ENCODE measurements at places on chromosomes 1 and 21.

GRCh38 chr1:54853793-54854370 lies 33.1 kb downstream of the DHCR24 start:
- DNase-seq = no peak

GRCh38 chr1:225454733-225455132 lies 26.9 kb upstream of the LBR start:
- DNase-seq = peak; percentile 89

DNA sequence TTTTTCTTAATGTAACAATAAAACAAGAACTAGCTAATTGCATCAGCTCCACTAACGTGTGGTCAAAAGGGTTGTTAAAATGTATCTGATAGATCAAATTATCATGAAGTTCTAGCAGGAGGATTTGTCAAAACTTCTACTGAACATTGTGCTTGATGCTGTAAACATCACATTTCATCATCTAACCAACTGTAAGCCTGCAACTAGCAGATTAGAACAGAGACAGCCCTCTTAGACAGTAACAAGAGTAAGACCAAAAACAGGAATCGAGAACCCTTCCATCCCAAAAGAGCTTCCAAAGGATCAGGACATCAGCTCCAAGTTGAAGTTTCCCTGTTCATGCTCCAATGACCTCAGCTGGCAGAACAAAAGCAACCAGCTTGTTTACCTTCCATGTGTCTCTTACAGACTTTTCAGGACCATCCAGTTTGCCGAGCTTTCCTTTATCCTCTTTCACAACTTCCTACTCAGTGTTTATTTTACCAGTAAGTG lies 44.6 kb downstream of the NIBAN1 start:
- DNase-seq = no peak

DNA sequence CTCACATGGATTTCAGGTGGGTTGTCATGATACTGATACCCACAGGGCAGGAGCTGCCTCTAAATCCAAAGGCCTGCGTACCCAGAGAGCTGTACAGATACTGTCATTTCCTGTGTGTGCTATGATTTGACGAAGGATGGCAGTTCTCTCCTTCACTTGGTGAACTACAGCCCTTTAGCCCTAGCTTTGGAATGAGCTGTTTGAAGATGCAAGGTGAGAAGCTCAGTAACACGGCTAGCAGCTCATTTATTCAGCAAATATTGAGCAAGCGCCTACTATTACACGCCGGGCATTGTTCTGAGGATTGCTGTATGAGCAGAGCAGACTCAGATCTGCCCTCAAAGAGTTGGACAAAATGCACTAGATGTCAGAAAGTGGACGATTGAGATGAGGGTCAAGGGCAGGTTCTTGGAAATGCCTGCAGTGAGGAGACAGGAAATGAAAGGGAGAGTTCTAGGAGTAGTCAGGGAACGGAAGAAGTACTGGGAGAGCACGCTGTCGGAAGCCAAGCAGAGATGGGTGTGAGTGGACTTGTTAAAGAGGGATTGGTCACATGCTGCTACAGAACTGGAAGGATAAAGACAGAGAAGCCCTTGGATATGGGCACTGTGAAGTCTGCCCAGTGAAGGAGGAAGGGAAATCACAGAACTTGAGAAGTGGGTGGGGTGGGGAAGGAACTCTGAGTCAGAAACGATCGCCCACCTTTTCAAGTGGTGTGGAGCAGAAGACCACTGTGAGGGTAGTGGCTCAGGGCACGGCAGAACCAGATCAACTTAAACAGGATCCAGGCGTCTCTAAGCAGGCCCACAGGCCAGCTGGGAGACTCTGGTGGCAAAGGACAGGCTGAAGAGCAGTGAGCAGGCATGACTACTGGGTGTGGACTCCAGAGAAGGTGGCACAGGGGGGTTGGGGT lies 7.1 kb downstream of the PTGFRN start:
- DNase-seq = no peak

GRCh38 chr1:109248797-109249629 lies at the start of gene CELSR2:
Gene CELSR2 (plus strand): TSS chr1:109249539. CDS start chr1:109250080, 541 bp downstream.
- peak; percentile 28 for DNase-seq

- no peak for DNase-seq
Observed at GRCh38 chr1:13899856-13900255, 199.9 kb downstream of the PRDM2 start.

DNA sequence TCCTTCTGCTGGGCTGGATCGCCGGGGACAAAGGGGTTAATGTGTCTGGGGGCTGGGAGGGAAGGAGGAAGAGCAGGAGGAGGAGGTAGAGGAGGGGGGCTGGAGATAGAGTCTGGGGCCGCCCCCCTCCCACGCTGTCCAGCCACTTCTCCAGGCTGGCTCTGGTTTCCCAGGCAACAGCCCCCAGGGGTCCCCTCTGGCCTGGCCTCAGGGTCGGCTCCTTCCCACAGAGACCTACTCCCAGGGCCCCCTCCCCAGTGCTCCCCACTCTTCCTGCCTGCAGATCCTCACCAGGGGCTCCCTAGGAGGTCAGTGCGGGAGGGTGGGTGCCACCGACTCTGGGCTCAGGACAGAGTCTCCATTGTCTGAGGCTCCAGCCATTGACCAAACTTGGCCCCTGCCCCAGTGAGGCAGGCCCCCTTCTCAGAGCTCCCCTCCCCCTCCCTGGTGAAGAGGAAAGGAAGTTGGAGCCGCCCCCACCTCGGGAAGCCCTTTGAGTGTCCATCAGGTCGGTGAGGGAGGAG lies 34.1 kb downstream of the ARHGEF10L start:
- no peak for DNase-seq

- no peak for DNase-seq
Observed at GRCh38 chr1:10555635-10556429, 81.1 kb downstream of the PEX14 start.

- no peak for DNase-seq
Observed at GRCh38 chr1:114320586-114320985, 166.9 kb upstream of the SYT6 start.

GRCh38 chr1:30777904-30778153 lies 20.3 kb upstream of the LAPTM5 start:
- no peak for DNase-seq

DNA sequence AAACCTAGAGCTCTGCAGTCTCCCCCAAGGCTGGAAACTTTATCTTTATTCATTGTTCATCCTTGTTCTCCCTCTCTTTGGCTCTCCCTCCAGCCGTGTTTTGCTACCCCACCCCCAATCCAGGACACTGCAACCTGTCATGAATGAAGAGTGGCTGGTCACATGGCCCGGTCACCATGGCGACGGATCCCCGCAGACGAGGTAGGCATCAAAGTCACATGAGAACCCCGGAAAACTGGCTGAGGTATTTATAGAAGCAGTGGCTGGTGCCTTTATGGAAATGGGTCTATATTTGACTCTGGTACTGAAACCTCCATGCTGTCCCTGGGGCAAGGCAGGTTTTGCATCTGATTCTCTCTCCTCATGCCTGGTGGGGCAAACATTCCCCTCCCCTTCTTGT lies 13.4 kb upstream of the SLC6A17 start:
- no peak for DNase-seq

DNA sequence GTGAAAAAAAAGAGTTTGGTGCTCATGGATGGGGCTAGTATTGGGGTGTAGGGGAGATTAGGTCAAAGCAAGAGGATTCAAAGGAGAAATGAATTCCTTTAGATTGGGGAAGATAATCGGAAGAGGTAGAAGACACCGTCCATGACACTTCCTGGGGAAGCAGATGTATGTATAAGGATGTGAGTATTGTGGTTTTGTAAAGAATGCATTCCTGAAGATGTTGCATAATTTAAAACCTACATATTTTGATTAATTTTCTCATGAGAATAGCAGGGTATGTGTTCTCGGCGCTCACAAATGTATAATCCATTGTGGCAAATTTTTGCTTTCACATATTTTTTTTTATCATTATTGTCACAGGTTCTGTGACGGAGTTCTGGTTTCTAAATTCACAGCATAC lies 5.5 kb upstream of the LGALS8 start:
- no peak for DNase-seq

GRCh38 chr1:77018761-77019160 lies 151.5 kb downstream of the ST6GALNAC5 start:
- no peak for DNase-seq

DNA sequence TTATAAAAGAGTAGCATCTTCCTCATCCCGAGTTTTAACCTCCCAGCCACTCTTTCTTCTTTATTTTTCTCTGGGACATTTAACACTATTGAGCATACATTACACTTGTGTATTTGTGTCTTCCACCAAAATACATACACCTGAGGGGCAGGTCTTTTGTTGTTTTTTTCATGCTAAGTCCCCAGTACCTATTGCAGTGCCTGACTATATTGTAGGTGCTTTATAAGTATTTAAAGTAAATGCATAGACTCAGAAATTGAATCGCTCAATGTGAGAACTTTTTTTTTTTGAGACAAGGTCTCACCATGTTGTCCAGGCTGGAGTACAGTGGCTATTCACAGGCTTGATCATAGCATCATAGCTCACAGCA lies 7.8 kb upstream of the SEMA4A start:
- no peak for DNase-seq

DNA sequence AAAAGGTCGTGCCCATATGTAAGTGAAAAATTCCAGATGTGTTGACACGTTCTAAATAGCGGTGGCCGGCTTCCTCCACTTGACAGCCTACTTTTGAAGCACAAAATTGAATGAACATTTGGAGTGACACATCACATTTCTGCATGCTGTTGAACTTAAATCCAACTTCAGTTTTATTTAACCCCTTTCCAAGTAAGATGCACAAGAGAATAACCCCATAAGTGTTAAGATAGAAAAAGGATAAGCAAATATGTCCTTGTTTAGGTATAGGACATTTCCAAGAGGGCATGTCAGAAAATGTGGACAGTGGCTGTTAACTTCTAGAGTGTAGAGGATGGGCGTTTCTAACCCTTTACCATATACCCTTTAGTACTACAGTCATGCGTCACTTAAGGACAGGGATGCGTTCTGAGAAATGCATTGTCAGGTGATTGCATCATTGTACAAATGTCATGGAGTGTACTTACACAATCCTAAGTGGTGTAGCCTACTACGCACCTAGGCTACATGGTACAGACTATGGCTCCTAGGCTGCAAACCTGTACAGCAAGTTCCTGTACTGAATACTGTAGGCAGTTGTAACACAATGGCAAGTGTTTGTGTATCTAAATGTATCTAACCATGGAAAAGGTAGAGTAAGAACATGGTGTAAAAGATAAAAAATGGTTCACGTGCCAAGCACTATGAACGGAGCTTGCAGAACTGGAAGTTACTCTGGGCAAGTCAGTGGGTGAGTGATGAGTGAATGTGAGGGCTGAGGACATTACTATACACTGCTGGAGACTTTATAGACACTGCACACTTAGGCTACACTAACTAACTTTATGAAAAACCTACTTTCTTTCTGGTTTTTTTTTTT lies 9.3 kb upstream of the FAM89A start:
- no peak for DNase-seq

GRCh38 chr1:11768821-11769220 lies 6.8 kb downstream of the C1orf167 start:
- DNase-seq = no peak

DNA sequence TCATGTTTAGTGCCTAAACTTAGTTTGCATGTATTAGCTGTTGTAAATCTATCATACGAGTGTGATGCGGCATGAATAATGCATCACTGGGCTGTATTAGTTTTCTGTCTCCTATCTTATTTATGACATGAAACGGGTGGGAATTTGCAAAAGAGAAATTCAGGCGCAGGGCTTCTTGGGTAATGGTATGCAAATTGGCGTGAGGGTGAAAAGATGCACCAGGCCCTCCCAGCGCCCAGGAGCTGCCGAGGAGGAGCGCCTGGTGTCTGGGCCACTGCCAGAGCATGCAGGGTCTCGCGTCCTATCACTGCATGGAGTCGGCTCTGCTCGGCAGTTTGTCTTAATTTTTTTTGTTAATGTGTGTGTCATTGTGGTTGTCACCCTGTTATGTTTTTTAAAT lies 82.9 kb upstream of the ACTL8 start:
- no peak for DNase-seq

GRCh38 chr21:30996728-30997127 lies 41.5 kb downstream of the KRTAP19-8 start:
- no peak for DNase-seq

- no peak for DNase-seq
Observed at GRCh38 chr1:52659851-52660596, 27.1 kb downstream of the SHISAL2A start.

- DNase-seq = no peak
Observed at GRCh38 chr1:206554211-206554610, 46.9 kb downstream of the RASSF5 start.

- DNase-seq = no peak
Observed at GRCh38 chr1:46173361-46173856, 1.5 kb upstream of the TSPAN1 start.

DNA sequence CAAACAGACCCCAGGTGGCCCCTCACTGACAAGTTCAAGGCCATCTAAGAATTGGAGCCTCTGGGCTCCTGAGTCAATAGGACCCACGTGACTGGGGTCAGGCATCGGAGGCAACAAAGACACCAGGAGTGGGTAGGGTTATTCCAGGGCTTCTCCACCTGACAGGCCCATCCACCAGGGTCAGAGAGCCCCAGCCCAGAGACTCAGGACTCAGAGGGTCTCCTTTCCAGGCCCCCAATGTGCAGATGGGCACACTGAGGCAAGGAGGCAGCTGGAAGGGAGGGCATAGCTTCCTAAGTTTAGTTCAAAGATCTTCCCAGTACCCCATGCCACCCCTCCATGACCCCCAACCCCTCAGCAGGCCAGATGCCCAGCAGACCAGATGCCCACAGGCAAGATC lies 388.6 kb downstream of the MATN1 start:
- DNase-seq = no peak

DNA sequence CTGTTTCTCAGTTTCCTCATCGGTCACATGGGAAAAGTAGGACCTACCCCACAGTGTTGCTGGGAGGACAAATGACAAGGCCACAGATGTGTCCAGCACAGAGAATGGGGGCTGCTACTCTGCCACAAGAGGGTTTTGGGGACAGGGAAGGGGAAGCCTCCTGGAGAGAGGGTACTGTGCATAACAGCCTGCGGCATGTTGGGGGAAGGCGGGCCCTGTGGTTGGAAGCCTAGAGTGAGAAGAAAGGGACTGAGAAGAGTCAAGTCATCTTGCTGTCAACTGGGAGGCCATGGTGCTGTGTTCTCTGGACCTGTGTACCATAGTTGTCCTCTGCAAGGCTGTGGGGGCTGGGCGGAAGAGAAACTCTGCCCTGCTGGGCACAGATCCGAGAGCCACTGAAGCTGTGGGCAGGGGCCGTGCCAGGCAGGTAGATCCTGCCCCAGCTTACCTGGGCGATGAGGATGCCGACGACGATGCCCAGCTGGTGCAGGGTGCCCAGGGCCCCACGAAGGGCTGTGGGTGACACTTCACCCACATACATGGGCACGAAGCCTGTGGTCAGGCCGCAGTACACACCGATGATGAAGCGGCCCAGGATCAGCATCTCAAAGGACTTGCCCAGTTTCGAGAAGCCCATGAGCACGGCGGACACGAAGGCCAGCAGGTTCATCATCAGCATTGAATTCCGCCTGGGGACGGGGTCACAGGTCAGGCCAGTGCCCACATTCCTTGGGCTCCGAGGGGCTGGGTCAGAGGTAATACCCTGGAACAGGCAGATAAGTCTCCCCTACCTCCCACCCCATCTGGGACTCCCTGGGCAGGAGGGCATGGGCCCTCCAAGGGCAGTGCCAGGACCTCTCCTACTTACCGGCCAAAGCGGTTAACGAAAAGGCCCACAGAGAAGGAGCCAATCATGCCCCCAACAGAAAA lies 28.2 kb downstream of the SLC2A1 start:
- DNase-seq = no peak

- DNase-seq = no peak
Observed at GRCh38 chr1:3770047-3770765, 2.3 kb upstream of the SMIM1 start.

- no peak for DNase-seq
Observed at GRCh38 chr1:109657395-109657794, 1.5 kb downstream of the GSTM4 start.

- DNase-seq = no peak
Observed at GRCh38 chr1:78071696-78072095, 25.9 kb downstream of the GIPC2 start.

- no peak for DNase-seq
Observed at GRCh38 chr1:51661081-51661518, 44.2 kb downstream of the OSBPL9 start.
